ENCODE measurements at places on chromosomes 2 and 18.

GRCh38 chr18:2508155-2508554, 63.1 kb downstream of the METTL4 start:
- DNase-seq = no peak

- no peak for DNase-seq
Measured at GRCh38 chr2:205014201-205014600, 468.9 kb downstream of the PARD3B start.

GRCh38 chr2:118103951-118104940, 16.0 kb downstream of the INSIG2 start:
- no peak for DNase-seq

DNA sequence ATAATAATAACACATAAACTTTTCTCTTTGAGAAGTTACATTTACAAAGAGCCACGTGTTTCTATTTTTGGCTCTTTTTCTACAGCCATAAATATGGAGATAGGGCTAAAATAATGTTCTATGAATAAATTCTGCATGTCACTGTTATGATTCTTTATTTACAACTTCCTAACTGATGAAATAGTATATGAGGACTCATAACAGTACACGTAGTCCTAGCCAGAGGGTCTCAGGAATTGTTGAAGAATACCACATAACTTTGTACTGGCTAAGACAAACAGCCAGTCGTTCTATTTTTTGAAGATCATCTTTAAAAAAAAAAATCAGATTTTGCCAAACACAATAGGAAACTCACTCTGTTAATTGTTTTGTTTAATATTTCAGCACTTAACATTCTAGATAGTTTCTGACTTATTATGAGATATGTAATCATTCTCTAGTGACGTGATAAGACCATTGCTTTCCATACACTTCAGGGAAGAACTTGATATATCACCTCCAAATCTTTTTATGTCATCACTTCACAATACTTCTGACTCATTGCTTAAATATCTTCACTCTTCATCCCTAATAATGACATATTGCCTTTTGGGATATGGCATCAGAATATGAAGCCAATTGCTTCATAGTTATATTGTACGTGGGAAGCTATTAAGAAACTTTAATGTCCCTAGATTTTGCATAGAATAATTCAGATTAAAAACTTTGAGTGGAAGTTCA, 256.1 kb downstream of the XIRP2 start:
- no peak for DNase-seq

DNA sequence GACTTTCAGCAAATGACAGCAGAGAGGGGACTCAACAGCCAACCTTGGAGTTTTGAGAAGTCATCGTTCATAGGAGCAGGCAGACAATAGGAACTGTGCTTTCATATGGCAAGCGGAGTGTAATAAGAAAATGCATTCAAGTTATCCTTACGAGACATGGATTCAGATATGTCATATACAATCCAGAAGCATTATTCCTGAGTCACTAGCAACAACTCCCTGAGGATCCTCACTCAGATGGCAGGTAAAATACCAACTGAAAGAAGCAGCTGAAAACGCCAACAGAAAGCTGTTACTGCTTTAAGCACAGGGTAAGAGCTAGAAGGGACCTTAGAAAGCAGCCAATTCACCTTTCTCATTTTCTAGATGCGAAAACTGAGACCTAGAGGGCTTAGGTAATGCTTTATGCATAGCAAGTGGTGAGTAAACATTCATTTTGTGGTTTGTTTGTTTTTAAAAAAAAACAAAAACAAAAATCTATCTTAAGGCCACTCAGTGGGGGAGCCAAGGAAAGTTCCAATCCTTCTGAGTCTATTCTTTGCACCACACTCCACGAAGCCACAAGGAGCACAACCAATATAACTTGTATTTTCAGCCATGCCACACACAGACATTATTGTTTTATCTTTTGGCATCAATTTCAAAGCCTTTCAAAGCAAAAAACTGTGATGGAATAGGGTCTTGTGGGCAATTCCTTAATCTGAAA, 89.1 kb upstream of the RIOK3 start:
- no peak for DNase-seq

- peak; percentile 6 for DNase-seq
Measured at GRCh38 chr18:24397131-24397693, 412 bp downstream of the OSBPL1A start.

DNA sequence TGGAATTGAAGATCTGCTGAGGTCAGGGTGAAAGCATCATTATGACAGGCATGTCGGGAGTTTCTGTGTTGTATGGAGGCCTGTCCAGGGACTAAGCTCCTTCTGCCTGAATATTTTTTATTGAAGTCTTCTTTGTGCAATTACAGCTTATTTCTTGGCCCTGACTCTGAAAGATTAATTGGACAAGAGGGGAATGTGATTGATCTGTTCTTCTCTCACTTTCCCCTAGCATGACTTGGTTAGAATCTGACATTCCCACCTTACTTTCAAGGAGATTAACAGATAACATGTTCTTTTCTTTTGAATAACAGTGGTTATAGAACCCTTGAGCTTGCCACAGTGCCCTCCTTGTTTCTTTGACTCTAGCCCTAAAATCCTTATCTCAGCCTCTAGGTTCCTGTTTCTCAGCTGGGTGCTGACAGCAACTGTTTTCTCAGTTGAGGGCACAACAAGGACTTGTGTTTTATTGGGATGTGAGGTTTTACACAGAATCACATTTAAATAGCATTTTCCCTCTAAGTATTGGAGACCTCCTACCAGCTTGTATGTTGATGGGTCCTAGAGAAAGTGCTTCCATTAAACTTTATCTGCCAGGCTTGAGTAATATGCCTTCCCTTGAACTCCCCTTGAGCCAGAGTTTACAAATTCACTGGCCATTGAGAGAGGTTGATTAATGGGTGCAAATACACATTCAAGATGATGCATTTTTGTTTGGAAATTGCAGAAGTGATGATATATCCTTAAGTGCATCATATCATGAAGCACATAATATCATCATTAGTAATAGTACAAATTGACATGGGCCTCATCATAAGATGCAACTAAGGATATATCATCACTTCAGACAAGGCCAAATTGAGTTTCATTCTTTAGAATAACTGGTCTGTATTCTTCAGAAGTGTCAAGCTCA, 12.5 kb downstream of the TTLL4 start:
- DNase-seq = no peak

DNA sequence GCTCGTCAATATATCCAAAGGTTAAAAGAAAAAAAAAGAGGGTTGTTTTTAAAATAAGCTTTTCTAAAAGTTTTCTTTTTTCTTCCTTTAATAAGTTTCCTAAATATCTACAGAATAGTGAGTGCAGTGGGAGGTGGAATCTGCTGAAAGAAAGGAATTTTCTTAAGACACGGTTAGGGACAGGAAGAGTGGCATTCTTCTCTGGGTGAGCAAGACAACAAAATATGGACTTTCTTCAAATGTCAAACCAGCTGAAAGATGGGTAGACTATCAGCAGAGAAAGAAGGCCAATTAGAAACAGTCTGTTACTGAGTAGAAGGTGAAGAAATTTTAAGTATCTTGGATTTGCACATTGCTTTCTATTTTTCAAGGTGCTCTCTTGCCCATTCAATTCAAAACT, 222.7 kb upstream of the PIK3C3 start:
- DNase-seq = no peak

DNA sequence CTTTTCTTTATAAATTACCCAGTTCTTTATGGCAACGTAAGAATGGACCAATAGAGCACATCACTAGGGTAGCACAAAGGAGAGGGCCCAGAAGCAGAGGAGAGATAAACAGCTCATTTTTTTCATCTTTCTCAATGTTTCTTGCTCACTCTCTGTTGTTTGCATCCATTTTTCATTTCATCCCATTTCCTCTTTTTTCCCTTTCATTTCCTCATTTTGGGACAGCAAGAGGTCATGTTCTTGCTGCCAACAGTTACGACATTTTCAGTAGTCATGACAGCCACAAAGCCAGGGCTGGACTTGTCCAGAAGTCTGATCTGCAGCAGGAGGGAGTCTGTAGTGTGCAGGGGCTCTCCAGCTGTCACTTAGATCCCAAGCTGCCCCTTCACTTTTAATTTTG, 52.7 kb upstream of the CYP1B1 start:
- DNase-seq = no peak

DNA sequence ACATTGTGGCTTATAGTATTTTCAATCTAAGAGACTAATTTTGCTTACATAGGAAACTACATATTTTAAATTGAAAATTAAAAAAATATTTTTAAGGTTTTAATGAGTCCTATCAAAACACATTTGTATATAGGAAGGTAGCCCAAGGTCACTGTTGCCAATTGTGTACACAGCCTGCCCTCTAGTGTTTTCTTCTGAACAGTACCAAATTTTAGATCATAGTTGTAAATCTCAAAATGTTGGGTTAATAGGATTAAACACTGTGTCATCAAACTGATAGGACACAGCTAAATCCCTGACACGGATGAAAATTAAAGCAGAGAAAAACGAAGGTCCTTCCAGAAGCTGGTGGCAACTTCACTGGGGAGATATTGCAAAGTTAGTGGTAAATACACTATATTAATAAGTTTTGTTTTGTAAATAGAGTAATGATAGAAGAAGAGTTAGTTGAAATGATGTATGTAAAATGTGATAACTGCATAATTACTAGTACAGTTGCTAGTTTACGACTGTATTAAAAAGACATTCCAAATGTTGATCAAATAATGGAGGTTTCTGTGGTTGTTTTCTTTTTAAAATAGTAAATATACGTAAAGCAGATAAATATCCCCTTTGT, 19.7 kb downstream of the CLUL1 start:
- no peak for DNase-seq

GRCh38 chr2:446303-446874, 158.5 kb upstream of the ALKAL2 start:
- DNase-seq = no peak

DNA sequence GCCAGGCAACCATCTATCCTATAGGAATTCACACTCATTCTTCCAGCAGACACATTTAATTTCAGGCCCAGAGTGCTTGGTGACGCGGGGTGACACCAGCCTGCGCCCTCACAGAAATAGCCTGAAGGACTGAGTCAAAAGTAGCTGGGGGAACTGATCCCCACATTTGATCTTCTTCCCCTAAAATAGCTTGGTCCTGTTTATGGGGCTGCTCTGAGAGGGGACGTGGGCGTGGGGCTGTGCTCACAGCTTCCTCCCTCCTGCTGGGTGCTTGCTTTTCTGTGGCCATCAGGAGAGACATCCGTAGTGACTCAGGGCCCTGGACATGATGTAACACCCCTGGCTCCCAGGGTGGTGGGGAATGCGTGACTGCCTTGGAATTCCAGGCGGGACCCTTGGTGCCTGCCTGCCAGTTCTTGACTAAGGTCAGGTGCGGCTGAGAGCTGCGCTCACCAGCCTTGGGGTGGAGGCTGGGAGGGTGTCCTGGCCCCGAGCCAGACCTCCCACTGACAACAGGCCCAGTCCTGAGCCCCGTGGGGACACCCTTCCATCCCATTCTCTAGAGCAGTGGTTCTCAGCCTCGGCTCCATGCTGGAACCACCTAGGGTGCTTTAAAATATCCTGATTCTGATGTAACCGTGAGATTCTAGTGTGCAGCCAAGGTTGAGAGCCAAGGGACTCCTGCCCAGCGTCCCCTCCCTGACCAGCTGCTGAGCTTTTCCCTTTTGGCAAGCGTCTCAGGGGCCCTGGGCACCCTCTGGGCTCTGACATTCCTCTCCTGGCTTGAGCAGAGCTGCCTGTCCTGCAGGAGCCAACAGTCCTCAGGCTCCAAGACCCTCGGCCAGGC, 47.4 kb upstream of the SMAD7 start:
- DNase-seq = no peak

GRCh38 chr2:85706599-85707296, 12.6 kb downstream of the GNLY start:
- no peak for DNase-seq

DNA sequence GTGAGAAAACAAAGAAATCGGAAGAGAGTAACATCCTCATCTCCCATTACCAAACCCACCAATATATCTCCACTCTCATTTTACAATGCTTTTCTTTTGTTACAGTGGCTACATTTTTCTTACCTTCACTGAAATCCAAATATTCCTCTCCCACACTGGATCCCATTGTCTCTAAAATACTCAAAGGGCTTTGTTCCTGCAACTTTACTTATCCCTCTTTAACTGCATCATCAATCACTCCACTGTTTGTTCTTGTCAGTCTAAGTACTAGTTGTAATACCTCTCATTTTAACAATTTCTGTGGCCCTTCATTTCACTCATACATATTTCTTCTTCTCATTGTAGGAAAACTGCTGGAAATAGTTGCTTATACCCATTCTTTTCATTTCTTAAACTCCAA, 464.2 kb upstream of the PIK3C3 start:
- DNase-seq = no peak

DNA sequence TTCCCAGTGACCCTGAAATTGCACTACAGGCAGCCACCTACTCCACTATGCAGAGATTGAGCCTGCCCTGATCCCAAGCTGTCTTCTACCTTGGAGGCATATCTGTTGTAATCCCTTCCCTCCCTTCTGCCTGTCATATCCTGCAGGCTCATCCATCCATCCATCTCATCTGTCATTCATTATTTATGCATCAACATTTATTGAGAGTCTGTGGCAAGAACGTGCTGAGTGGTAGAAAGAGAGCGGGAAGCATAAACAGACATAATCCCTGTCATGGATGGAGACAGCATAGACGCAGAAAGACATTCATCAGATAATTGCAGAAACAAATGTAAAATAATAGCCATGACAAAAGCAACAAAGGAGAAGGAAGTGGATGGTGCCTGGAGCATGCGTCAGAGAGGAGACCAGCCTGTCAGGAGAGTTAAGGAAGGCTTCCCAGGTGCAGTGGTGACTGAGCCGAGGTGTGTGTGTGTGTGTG, 110.7 kb upstream of the STPG4 start:
- DNase-seq = no peak

DNA sequence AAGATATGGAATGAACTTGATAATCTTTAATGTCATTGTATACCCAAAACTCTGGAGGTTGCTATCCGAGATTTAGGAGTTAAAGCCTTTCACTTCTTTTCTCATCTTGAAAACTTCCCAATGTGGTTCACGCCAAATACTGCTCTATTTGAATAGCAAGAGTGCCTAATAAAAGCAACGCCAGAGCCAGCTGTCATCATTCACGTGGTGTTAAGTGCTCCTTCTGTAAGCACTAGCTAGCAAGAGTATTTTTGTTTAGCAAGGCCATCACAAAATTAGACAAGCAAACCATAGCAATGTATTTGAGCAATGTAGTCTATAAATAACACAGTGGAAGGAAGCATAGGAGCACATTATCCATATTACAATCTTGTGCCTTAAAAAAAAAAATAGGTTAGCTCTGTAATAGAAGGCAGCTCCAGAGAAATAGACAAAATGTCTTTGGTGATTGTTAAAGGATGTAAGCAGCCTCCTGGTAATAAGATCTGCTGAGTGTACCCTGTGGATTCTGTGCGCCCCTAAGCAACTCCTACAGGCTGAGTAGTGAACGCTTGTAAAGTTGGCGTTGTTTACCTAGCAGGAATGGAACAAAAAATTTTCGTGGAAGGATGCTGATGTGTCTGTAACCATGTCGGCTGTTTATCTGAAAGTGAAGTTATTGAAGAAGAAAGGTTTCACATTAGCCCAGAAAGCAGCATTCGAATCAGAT, 518.0 kb downstream of the CNTNAP5 start:
- no peak for DNase-seq

GRCh38 chr2:29063646-29064345, 10.5 kb downstream of the PCARE start:
- no peak for DNase-seq
